Vagina (tissue), 2 donors: ENCODE measurements at places on chromosomes 13 and 19.
A peak's percentile ranks its signal among the peaks of the same experiment; 100 is the strongest.

DNA sequence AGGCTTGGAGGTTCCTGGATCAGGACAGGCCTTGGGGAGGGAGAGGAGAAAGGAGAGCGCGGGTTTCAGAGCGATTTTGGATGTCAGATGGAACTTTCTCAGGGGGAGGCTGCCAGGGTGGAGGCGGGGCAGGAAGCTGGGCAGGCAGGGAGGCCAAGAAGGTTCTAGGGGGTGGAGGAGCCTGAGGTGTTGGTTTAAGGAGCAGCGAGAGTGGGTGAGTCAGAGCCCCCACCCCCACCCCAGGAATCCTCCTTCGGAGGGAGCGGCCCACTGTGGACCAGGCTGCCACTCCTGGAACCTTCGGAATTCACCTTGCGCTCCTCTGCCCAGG, 15.9 kb upstream of the NOP53 start:
- no peak for DNase-seq

DNA sequence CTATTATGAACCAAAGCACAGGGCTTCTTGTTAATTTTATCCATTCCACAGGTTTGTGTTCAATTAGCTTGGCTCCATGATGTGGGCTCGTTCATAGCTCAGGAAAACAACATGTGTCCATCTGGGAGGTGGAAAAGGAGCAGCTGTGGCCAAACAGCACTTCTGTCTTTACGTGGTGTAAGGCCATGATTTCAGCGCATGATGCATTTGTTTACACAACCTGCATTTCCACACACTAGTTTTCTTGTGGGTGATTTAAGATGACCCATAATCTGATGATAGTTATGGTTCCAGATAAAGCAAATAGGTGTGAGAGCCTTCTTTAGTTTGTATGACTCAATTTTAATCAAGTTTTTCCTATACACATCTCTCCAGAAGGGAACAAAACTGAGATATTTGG, 101.7 kb downstream of the TNFRSF19 start:
- DNase-seq, result no peak

DNA sequence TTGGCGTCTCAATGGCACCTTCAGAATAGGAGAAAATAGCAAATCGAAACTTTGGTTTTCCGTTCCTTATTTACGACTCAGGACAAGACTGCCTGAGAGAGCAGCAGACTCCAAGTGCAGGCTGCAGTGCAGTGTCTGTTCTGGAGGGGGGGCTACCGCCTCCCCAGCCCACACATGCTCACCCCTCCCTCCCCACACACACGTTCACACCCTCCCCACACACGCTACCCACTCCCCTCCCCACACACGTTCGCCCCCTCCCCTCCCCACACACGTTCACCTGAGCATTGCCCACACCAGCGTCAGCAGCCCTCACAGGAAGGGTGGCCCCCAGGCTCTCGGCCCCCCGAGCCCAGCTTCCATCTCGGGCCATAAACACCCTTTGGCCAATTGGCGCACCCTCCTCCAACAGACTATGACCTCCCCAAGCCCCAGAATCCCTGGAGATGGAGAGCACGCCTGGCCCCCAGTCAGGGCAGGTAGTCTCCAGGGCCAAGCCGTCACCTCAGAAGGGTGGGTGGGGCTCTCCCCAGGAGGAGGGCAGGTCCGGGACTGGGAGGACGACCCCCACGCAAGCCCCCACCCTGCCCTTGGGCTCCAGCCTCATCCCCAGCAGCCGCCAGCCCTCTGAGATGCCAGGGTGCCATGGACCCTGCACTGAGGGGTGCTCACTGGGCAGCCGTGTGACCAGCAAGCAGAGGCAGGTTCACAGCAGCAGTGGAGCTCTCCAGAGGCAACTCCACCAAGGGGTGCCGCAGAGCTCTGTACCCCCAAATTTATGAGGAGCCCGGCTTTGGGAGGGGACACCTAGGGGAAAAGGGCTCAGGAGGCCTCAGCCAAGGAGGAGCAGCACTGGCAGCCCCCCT, 27.5 kb downstream of the RASA3 start:
- DNase-seq, result no peak

- no peak for DNase-seq
Observed at GRCh38 chr19:17847538-17848366, at the start of gene JAK3. TSS of gene JAK3 (minus strand) at chr19:17847982. CDS start at chr19:17844417, 3,565 bp downstream.

- no peak for DNase-seq
Observed at GRCh38 chr13:30274083-30274482, 33.3 kb downstream of the KATNAL1 start.

DNA sequence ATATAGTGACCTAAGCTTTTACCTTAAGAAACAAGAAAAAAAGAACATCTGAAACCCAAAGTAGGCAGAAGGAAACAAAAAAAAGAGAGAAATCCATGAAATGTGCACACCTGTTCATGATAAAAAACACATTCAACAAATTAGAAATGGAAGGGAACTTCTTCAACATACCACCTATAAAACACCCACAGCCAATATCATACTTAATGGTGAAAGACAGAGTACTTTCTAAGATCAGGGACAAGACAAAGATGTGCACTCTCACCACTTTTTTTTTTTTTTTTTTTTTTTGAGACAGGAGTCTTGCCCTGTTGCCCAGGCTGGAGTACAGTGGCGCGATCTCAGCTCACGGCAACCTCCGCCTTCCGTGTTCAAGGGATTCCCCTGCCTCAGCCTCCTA, 29.2 kb downstream of the ZNF45 start:
- DNase-seq, result no peak

DNA sequence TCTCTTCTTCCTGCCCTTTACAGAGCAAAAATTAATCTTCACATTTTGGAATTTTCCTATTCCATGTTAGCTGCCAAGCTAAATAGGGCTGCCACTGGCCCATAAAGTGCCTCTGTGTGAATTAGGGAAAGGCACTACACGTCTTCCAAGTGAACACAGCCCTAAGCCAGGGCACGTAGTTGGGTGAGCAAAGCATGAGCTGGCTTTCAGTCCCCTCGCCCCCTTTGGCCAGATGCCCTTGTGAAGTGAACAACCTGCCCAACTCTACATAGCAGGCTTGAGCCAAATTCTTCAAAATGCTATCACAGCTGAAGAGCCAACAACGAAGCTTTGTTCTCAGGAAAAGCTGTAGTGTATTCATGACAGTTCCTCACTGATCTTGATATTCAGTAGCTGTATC, 213.1 kb downstream of the OXGR1 start:
- DNase-seq, result no peak

GRCh38 chr19:46731007-46731501, 14.1 kb upstream of the PRKD2 start:
- DNase-seq, result no peak

- no peak for DNase-seq
Observed at GRCh38 chr19:11164296-11164695, 8.7 kb upstream of the SPC24 start.

- peak; percentile 37 for DNase-seq
Observed at GRCh38 chr13:32851083-32852069, 164.8 kb upstream of the KL start.

GRCh38 chr19:47531640-47532387, 17.0 kb upstream of the NAPA start:
- DNase-seq, result no peak

- DNase-seq, result no peak
Observed at GRCh38 chr13:90800082-90800746, 547.3 kb upstream of the MIR17HG start.

DNA sequence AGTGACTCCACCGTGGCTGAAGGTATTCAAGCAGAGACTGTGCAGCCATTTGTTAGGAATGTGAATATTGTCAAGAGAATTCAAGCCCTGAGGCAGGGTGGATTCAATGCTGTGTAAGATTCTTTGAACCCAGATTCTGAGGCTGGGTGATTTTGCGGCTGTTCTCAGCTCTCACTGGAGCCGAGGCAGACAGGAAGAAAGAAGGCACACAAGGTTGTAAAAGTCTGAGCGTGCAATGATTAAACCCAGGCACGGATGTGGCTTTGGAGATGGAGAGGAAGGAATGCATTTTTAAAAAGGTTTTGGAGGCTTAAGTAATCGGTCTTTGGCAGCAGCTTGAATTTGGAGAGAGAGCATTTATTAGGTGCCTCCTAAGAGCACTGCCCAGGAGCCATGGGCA, 187.9 kb downstream of the KATNAL1 start:
- DNase-seq, result no peak

GRCh38 chr19:46374536-46375475, 27.9 kb downstream of the PPP5C start:
- DNase-seq, result peak; percentile 89

GRCh38 chr13:28725046-28725610, 6.4 kb upstream of the SLC46A3 start:
- DNase-seq, result no peak

- no peak for DNase-seq
Observed at GRCh38 chr19:1868971-1869370, 5.6 kb upstream of the KLF16 start.

- no peak for DNase-seq
Observed at GRCh38 chr19:12840091-12841079, 2.1 kb downstream of the MAST1 start.

GRCh38 chr19:16442386-16443276, 29.1 kb downstream of the EPS15L1 start:
- no peak for DNase-seq

DNA sequence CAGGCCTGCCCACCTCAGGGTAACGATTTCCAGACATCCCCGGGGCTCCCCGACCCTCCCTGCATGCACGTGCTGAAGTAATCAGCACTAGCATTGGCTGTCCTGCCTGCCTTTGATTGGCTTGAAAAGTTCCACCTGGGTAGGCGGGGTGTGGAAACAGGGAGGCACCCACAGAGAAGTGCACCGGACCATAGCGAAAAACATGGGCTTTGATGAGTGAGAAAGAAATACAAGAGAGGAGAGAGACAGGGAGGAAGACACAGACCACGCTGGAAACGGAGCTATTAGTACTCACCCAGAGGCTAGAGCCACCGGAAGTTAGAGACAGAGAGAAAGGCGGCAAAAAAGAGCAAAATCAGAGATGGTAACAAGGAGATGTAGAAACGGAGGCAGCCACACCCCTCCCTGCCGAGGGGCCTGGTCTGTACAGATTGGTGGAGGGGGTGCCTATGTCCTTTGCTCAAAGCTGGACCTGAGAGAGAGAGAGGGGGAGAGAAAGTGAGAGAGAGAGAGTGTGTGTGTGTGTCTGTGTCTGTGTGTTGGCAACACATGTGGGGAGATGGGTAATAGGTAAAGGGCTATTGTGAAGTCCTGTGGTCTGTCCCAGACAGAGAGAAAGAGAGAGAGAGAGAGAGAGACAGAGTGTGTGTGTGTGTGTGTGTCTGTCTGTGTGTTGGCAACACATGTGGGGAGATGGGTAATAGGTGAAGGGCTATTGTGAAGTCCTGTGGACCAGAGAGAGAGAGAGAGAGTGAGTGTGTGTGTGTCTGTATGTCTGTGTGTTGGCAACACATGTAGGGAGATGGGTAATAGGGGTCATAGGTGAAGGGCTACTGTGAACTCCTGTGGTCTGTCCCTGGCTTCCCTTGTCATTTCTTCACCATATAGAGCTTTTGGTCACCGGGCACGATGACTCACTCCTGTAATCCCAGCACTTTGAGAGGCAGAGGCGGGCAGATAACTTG, 2.9 kb downstream of the CGB3 start:
- DNase-seq, result no peak

GRCh38 chr13:54078271-54078870, 1049.8 kb downstream of the OLFM4 start:
- DNase-seq, result no peak

DNA sequence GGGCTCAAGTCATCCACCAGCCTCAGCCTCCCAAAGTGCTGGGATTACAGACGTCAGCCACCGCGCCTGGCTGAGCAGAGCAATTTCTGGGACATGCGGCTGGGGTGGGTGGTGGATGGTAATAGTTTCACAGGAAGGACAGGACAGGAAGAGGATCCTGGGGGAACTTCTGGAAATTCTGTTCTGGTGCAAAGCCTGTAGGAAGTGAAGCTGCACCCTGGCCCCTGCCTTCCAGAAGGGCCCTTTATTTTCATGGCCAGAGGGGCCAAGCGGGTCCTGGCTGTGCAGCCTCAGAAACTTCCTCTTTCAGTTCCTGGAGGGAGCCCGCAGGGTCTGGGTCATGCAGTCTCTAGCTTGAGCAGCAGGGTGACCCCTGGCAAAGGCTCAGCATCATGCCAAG, 15.7 kb downstream of the FEM1A start:
- no peak for DNase-seq
